ENCODE measurements at places on chromosomes 5 and 9.

DNA sequence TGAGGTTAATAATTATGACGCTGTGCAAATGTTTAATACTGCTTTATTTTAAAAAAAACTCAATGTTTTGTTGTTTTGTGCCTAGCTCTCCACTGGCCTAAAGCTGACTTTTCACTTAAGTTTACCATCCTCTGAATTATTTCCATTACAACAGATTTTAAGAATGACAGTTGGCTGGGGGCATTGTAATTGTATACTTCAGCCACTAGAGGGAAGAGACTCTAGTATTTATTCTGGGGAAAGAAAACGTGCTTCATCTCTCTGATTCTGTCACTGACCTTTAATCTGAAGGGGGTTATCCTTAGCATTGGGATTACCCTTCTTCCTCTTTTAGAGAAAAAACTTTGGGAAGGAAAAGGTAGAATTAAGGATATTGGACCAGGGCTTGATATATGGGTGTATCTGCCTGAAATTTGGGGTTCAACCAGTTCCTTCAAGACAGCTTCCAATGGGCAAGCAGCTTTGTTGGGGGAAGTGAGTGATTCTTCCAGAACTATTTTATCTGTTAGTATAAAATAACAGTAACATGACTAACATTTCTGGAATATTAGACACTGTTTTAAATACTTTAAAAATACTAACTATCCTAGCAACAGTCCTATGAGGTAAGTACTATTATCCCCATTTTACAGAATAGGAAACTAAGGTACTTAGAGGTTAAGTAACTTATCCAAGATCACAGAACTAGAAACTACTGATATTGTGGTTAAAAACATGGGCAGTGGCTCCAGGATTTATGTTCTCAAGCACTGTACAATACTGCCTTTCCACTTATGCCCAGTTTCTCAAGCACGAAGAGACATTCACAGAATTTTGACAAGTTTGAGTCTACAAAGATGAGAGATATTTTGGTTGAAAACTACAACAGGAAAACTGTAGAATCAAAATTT is 208.4 kb downstream of the CD180 start:
- DNase-seq, result peak; percentile 70

DNA sequence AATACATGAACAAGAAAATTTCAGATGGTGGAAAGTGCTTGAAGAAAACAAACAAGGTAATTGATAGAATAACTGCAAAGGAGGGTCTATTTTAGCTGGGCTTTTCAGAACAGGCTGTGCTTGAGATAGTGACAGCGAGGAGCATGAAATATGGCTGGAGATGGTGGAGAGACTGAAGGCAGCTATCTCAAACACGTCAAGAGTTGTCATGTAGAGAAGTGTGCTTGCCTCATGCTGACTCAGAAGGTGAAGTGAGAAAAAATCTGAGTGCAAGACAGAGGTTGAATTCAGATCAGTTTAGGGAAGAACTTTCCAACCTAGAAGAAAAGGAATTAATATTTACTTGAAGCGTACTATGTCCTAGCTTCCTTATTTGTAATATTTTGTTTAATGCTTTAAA is 115.5 kb upstream of the RANBP3L start:
- no peak for DNase-seq

DNA sequence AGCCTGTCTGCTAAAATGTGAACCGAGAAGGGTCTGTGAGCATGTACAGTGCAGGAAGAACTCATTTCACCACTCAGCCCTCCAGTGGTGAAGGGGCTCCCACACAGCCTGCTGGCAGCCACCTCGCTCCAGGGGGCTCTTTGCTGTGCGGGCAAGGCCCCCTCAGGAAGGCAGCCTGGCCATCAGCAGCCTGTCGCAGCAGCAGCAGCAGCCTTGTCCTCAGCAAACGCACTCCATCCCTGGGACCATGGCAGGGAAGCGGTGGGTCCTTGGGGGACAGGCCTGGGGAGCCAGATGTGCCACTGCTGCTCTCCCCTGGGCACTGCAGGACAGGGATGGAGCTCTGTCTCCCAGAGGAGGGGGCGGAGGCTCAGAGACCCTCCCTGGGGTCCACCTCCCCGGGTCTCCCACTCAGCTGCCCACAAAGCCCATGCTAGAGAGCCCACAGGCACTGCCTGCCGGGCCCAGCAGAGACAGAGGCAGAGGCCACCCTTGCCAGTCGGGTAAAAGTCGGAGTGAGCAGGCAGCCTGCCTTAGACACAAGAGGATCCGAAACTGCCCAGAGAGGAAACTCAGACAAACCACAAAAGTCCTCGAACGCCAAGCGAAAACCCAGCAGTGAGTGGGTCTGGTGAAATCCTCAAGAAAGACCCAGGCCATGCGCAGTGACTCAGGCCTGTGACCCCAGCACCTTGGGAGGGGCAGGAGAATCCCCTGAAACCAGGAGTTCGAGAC is 8.0 kb downstream of the BRD3 start:
- DNase-seq, result no peak

- no peak for DNase-seq
Measured at GRCh38 chr5:98576275-98576674, 197.2 kb upstream of the RGMB start.

DNA sequence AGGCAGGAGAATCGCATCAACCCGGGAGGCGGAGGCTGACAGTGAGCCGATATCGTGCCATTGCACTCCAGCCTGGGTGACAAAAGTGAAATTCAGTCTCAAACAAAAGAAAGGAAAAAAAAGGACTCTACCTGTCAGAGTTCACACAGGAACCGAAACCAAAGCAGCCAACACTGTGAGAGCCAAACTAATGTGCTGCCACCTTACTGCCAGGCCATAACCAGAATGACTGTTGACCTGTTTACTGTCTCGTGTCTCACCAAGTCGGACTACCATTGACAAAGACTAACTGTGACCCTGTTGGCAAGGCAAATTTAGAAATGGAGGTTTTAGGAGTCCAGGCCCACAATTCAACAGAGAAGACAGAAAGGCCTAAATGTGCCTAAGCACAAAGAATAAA is 112.4 kb downstream of the ANXA2R start:
- DNase-seq, result no peak

GRCh38 chr9:96813607-96814006 is 35.7 kb upstream of the ZNF510 start:
- no peak for DNase-seq

- DNase-seq, result no peak
Measured at GRCh38 chr5:9850456-9850855, 220.3 kb upstream of the TAS2R1 start.

- no peak for DNase-seq
Measured at GRCh38 chr9:136541179-136541578, 4.7 kb downstream of the NOTCH1 start.

- no peak for DNase-seq
Measured at GRCh38 chr5:153952057-153952456, 86.7 kb downstream of the FAM114A2 start.

- DNase-seq, result peak; percentile 96
Measured at GRCh38 chr5:93621327-93621798, 38.3 kb downstream of the NR2F1 start.

GRCh38 chr5:132378580-132378979 is 9.1 kb downstream of the SLC22A5 start:
- DNase-seq, result peak; percentile 24

DNA sequence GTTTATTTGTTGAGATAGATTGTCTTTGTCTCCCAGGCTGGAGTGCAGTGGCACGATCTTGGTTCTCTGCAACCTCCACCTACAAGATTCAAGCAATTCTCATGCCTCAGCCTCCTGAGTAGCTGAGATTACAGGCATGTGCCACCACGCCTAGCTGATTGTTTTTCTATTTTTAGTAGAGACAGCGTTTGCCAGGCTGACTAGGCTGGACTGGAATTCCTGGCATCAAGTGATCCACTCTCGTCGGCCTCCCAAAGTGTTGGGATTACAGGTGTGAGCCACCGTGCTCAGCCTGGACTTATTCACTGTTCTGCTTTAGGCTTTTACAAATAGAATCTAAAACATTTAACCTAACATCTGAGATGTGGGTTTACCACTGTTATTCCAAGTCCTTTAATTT is 91.3 kb downstream of the COMMD10 start:
- no peak for DNase-seq

- peak; percentile 32 for DNase-seq
Measured at GRCh38 chr5:139272471-139273321, 20.8 kb upstream of the MATR3 start.

GRCh38 chr5:14356305-14356704 is 213.2 kb downstream of the TRIO start:
- DNase-seq, result no peak

DNA sequence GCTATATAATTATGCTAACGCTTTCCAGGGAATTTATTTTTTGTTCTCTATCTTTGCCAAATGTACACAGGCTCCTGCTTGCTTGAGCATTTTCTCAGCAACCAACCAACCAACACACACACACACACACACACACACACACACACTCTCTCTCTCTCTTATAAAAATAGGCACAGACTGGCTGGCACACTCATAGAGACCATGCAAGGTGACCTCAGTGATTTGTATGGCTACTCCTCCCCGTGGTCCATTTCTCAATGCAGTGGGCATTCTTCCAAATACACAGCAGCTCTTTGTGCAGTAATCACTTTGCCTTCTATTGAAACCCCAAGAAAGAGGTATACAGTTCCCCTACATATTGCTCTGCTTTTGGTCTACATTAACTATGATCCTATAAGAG is 416.0 kb downstream of the MAN2A1 start:
- no peak for DNase-seq

DNA sequence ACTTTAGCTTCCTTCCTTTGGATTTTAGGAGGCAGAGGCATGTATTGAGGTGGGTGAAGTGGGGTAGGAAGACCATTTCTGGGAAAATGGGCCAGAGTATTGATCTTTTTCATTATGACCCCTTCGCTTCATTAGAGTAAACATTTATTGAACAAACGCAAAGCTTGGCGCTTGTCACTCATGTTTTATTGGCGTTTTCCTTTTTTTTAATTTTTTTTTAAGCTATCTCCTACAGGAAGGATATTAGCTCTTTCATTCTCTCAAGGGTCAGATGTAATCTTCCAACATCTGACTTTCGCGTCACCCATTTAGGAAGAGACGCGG is 273 bp upstream of the SUB1 start:
- DNase-seq, result no peak

DNA sequence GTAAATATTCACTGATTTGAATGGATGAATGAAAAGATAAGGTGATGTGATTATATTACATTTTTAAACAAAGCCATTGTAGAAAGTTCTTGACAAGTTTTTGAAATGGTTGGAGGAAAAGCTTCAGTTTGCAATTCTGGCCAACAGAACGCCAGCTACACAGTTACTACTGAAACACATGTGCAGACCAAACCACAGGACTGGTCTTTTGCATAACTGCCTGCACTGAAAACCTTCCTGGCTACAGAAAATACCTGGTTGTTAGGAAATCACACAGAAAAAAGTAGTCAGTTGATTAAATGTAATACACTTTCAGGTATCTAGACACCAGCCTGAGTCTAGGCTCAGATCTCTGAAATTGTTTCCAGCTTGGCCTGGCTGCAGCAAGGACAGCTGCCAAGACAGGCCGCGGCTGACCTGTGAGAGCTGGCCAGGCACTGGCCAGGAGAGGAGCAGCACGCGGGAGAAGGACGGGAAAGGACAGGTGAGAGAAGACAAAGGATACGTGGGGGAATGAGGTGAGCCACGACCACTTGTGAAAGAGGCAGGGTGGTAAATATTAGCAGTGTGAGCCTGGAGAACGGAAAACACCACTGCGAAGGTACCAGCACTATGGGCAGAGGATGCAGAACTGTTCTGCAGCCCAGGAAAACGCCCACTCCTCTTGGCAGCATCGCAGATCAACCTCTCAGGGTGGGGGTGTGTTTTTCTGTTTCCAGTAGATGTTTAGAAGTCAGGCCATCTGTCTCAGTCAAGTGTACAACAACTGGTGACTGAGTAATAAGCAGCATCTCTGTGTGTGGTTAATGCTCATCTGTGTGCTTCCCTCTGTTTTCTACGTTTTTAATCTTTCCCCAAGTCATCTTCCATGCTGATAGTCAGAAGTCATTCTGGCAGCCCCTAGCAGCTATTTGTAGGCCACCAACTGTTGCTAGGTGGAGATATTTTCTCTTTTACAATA is 137.4 kb downstream of the SCAMP1 start:
- DNase-seq, result peak; percentile 62

DNA sequence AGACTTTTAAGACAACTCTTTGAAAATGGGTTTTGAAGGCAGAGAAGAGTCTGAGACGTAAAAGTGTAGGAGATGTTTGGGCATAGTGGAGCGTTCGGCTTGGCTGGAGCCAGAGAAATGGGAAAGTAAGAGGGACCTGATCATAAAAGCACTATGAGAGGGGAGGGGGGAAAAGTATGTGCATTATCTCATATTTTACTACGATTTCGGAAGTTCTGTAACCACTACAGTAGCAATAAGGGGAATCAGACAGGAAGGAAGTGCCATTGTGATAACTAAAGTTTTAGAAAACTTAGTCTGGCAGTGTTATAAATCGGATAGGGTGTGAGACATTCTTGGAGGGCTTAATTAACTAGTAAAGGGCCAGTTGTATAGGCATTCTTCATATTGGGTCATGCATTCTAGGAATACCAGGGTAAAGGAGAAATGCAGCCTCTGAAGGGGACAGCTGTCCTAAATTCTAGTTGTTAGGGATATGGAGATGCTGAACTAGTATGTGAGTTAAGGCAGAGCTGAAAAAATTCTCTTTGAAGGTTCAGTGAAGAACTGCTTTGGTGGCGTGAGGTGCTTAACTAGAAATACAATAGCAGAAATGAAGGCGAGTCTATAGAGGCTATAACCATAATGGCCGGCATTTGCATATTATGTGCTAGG is 83.8 kb upstream of the FREM1 start:
- no peak for DNase-seq

DNA sequence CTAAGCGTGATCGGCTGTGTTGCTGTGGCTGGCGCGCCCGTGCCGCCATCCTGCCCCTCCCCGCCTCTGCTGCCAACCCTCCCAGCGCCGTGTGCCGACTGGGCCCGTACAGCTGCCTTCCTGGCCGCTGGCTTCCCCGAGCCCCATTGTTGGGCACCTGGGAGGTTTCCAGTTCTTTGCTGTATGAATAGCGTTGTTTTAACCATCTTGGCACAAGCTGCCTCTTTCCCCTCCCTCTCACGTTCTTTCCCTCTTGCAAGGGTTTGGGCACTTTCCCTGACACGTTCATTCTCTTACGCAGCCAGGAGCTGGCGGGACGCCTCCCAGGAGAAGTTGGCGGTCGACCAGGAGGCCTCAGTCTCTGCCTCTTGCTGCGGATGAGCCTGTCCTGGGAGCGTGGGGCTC is 43.1 kb upstream of the RXRA start:
- DNase-seq, result no peak

GRCh38 chr9:123872710-123873109 is 57.2 kb downstream of the DENND1A start:
- no peak for DNase-seq

DNA sequence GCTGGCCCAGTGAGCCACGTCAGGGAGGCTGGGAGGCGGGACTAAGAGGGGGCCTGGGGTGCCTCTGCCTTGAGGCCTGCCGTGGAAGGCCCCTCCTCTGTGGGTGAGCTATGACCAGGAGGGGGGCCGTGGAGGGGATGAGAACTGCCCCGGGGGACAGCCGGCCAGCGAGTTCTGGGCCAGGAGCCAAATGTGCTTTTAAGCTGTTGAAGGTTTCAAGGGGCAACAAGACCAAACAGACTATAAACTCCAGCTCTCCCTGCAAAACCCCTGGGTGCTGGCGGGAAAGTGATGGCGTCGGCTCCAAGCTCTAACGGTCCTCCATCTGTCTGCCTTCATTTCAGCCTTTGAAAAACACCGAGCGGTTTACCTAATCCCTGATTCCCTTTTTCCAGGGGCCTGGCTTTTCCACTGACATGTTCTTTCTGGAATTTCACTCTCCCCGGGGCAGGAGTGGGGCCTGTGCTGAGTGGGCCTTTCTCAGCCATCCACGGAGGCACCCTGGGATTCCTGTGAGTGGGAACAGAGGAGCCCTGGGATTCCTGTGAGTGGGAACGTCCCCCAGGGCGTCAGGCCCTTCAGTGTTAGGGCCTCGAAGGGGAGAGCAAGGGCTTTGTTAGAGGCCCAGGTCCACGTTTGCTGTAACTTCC is 65.6 kb downstream of the COL5A1 start:
- no peak for DNase-seq
